HepG2 (cell line): ENCODE measurements at places on chromosomes 3 and 15. TPM values are rescaled to one million over a fixed set of nuclear protein-coding genes. Genes with fewer than 3 reads are reported as not detected.

- no peaks in the 10 kb centered on the region for H3K27me3 ChIP-seq
- no peaks in the 10 kb centered on the region for H3K4me1 ChIP-seq
- H3K36me3 ChIP-seq = no peaks in the 10 kb centered on the region
Observed at GRCh38 chr3:36681867-36682266, 82.5 kb downstream of the DCLK3 start.

GRCh38 chr3:20326541-20326940 is 140.5 kb upstream of the SGO1 start:
- no peaks in the 10 kb centered on the region for H3K27me3 ChIP-seq
- H3K4me3 ChIP-seq = no peak overlapping the region
- H3K27ac ChIP-seq = no peak overlapping the region
- H3K4me1 ChIP-seq = peaks cover 31% of the 10 kb centered on the region

DNA sequence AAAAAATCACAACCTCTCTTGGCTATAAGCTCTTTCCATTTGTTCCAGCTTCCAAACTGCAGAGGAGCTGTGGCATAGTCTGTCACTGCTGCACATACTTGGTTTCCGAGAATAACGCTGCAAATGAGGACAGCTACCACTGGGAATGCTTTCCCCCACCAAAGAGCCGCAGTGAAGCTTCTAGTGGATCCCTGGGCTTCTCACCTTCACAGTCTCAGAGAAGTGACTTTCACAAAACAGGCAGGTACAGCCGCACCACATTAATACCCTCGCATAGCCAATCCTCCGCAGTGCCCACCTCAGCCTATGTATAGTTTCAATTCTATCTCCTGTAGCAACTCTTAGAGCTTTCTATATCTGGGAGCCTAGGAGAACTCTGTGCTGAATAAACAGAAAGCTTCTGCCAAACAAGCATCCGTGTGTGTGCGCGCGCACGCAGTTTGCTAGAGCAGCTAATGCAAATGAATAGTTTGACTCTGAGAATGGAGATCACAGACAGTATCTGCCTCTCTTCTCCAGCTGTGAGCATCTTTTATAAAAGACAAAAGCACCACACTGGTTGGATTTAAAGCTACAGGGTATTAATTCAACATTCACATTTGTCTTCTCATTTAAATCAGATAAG is 81.9 kb upstream of the PLXND1 start:
- H3K4me1 ChIP-seq = peaks cover 61% of the 10 kb centered on the region
- H3K27ac ChIP-seq = peak overlapping the region; percentile 79
- DNase-seq = peak; percentile 78

DNA sequence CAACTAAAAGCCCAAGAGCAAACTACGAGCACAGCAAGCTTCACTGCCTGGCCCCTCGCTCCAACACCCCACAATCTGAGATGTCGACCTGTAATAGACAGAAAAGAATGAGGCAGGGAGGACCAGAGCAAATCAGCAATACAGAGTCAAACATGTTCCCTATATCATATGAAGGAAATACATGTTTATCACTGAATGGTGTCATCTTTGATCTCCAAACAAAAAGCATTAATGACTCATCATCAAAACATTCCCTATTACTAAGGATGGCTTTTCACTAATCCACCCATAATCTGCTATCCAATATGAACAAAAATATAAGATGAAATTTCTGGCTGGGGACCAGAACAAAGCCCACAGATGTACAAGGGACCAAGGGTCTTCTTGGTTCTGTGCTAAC is 34.7 kb downstream of the MYO5A start:
- H3K36me3 ChIP-seq = no peaks in the 10 kb centered on the region
- DNase-seq = no peak
- H3K4me1 ChIP-seq = no peaks in the 10 kb centered on the region
- no peaks in the 10 kb centered on the region for H3K27me3 ChIP-seq

DNA sequence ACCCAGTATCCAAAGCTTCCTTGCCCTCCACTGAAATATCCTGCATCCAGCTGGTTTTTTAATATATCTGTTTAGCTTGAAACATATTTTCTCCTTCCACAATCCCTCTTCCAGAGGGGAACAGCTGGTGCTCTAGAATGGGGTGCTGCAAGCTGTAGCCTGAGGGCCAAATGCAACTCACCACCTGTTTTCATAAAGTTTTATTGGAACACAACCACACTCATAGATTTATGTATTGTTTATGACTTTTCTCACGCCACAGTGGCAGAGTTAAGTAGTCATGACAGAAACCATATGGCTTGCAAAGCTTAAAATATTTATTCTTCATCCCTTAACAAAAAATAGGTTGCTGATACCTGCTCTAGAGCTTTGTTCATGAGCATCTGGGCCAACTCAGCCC is 298.7 kb downstream of the CLSTN2 start:
- H3K27ac ChIP-seq = no peak overlapping the region
- H3K36me3 ChIP-seq = no peaks in the 10 kb centered on the region
- DNase-seq = no peak
- H3K4me1 ChIP-seq = no peaks in the 10 kb centered on the region
- H3K27me3 ChIP-seq = no peaks in the 10 kb centered on the region; the same call in 1 of the 2 replicates

GRCh38 chr3:127418560-127419147 is 130.8 kb upstream of the PRR20G start:
- no peak overlapping the region for H3K27ac ChIP-seq
- no peak for DNase-seq
- peaks cover 60% of the 10 kb centered on the region; the same call in 2 of the 3 replicates for H3K27me3 ChIP-seq
- H3K4me3 ChIP-seq = no peak overlapping the region
- H3K4me1 ChIP-seq = no peaks in the 10 kb centered on the region
- no peaks in the 10 kb centered on the region for H3K36me3 ChIP-seq

- no peak for DNase-seq
- H3K27ac ChIP-seq = no peak overlapping the region
- peaks cover 2% of the 10 kb centered on the region; the same call in 1 of the 3 replicates for H3K36me3 ChIP-seq
- peaks cover 15% of the 10 kb centered on the region for H3K4me1 ChIP-seq
Observed at GRCh38 chr3:188244395-188244861, 90.5 kb downstream of the LPP start.

LXN gene
- not detected in 2 replicates for total RNA-seq

DNA sequence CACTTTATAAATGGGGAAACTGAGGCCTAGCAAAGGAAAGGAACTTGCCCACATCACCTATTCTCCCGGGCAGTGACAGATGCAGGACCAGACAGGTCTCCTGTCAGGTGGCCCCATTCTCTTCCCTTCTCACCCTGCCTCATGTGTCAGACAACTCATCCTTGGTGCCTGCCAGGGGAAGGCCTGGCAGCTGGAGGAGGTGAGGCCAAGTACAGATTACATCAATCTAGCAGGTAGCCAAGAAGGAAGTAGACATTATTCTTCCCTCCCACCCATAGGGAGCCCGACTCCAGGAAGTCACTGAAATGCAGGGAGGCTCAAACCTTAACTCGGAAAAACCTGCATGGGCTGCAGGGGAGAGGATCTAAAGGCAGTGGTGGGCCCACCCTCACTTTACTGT is 39.6 kb downstream of the DAPK2 start:
- H3K27ac ChIP-seq = no peak overlapping the region
- peaks cover 17% of the 10 kb centered on the region for H3K4me1 ChIP-seq
- H3K36me3 ChIP-seq = no peaks in the 10 kb centered on the region
- DNase-seq = no peak
- H3K27me3 ChIP-seq = peaks cover 2% of the 10 kb centered on the region
